D721Med (cell line): ENCODE measurements at places on chromosomes 5 and 9.

DNA sequence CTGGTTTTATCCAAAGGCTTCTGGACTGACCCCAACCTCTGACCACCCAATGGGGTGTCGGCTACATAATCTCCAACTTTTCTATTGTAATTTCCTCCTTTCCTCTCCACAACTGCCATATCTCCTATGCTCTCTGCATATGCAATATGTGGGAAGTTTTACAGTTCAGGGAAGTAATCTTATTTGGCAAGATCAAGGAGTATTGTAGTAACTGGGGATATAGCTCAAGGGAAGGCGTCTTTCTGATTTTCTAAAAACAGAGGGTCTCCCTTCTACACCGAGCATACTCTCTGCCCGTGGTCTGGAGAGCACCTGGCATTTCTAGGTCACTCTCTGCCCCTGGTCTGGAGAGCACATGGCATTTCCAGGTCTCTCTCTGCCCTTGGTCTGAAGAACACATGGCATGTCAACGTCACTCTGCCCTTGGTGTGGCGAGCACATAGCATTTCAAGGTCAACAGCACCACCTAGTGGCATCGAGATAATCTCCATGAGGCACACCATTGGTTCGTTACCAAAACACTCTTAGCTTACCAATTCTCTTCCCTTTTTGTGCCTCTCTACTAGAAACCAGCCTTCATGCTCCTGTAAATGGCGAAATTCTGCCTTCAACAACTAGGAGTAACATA lies 616.4 kb upstream of the NUDT12 start:
- DNase-seq, result no peak

DNA sequence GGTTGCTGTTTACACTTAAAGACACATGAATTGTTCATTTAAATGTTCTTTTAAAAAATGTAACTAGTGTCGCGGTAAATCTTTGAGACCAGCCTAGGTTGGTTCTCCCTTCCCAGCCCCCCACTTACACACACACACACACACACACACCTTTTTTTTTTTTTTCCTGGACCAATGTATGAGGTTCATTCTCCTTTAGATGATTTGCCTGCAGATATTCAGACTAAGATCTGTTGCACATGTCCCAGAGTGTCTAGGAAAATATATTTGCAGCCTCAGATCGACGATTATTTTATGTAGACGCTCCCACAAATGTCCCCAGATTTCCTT lies 4.4 kb upstream of the ELAVL2 start:
- DNase-seq, result no peak

DNA sequence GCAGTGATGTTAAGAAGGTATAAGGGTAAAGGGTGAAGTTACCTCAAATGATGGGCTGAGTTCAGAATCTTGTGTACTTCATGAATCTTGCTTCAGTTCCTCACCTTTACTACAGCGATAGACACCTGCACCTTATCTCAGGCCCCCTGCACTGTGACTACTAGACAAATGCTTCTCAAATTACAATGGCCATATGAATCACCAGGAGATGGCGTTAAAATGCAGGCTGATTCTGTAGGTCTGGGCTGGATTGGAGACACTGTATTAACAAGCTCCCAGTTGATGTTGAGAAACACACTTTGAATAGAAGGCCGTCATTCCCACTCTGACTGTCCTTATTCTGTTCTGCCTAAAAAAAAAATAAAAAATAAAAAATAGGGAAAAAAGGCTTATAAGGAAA lies 29.8 kb downstream of the TARS1 start:
- DNase-seq, result no peak

- DNase-seq, result no peak
These were observed 19.5 kb downstream of the IL9 start for GRCh38 chr5:135876146-135876545.

GRCh38 chr9:73081979-73082657 lies 69.5 kb upstream of the ANXA1 start:
- no peak for DNase-seq

DNA sequence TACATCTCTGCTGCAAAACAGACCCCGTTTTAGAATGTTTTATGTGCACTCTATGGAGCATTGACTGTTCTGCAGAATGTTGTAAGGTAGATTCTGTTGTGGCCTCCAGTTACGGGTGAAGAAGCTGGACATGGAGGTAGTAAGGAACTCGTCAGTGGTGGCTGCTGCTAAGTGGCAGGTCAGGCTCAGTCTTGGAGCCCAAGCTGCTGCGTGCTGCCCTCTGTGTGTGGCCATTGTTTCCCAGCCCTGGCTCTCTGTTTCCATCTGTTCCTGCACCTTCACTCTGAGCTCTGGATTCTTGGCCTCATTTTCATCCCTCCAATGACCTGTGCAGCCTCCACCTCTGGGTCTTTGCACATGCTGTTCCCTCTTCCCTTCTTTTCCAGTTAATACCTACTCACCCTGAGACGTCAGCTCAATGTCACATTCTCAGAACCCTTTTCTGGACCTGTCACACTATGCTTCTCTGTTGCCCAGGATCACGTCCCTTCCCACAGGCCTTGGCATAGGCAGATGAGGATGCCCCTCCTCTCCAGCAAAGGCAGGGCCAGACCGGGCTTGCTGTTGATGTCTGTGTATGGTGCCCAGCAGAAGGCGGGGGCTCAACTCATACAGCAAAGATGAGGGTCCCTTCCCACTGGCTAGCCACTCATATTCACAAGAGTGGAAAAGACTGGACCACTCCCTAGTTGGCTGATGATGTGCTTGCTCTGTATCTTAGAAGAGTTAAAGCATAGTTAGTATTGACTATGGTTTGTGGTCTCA lies 97.6 kb downstream of the TENT4A start:
- no peak for DNase-seq

DNA sequence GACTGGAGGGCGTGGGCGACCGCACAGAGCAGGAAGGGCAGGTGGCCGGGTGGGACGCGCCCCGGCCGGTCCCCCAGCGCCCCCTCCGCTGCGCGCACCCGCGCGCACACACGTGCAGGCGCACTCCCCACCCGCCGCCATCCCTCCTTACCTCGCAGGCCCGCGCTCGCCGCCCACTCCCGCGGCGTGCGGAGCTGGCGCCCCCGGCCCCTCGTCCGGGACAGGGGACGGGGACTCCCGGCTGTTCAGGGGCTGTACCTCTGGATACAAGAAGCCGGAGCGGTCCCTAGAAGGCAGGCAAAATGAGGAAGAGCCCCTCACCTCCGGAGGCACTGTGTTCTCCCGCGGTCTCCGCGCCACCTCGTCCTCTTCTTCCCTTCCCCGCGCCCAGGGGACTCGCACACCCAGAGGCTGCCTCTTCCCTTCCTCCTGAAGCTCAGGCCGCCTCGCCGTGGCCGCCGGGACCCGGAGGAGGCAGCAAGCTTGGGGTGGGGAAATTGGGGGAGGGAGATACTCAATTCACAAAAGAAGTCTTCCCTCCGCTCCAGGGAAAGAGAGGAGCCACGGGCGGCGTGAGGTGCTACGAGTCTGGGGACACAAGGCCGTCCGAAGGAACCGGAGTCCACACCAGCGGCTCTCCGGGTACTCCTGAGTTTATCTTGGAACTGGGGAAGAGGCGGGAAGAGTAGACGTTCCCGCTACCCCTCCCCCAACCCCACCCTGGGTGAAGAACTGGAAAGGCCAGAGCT lies 1.4 kb upstream of the GABRB2 start:
- DNase-seq, result peak; percentile 16

- no peak for DNase-seq
These were observed 841.9 kb upstream of the ACO1 start for GRCh38 chr9:31542384-31543055.

- DNase-seq, result no peak
These were observed 18.1 kb upstream of the TNC start for GRCh38 chr9:115135821-115136778.

- no peak for DNase-seq
These were observed 10.2 kb downstream of the NCS1 start for GRCh38 chr9:130182381-130182909.

DNA sequence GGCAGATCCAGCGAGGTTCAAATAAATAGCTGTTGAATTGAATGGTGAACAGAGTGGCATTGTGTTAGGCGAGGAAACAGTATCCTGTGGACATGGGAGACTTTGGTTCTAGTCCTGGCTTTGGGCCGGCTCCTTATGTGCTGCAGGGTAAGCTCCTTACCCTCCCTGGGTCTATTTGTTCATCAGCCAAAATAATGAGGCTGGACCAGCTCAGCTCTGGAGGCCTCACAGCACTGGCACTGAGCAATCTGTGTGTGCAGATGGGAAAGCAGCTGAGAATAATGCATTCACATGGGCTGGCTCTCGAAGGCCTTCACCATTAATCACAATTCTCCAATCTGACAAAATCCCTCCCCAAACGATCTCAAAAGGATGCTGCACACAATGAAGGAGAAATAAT lies 81.9 kb downstream of the APBA1 start:
- no peak for DNase-seq

- no peak for DNase-seq
These were observed 26.7 kb downstream of the LNPEP start for GRCh38 chr5:96962540-96962991.

GRCh38 chr9:87513161-87513560 lies 15.5 kb downstream of the DAPK1 start:
- DNase-seq, result no peak

GRCh38 chr5:142432369-142432863 lies 107.6 kb upstream of the SPRY4 start:
- DNase-seq, result no peak

GRCh38 chr5:103119070-103119764 lies 721 bp downstream of the GIN1 start:
- DNase-seq, result no peak

- DNase-seq, result no peak
These were observed 42.1 kb upstream of the CTNND2 start for GRCh38 chr5:11946317-11946716.

- DNase-seq, result no peak
These were observed 2.7 kb downstream of the CDO1 start for GRCh38 chr5:115813719-115814118.

- DNase-seq, result no peak
These were observed 90.6 kb upstream of the ADAMTS2 start for GRCh38 chr5:179435731-179436315.

- no peak for DNase-seq
These were observed 118.6 kb downstream of the ADAMTS2 start for GRCh38 chr5:179226696-179227095.

- no peak for DNase-seq
These were observed 56.2 kb upstream of the FTMT start for GRCh38 chr5:121795511-121795910.

DNA sequence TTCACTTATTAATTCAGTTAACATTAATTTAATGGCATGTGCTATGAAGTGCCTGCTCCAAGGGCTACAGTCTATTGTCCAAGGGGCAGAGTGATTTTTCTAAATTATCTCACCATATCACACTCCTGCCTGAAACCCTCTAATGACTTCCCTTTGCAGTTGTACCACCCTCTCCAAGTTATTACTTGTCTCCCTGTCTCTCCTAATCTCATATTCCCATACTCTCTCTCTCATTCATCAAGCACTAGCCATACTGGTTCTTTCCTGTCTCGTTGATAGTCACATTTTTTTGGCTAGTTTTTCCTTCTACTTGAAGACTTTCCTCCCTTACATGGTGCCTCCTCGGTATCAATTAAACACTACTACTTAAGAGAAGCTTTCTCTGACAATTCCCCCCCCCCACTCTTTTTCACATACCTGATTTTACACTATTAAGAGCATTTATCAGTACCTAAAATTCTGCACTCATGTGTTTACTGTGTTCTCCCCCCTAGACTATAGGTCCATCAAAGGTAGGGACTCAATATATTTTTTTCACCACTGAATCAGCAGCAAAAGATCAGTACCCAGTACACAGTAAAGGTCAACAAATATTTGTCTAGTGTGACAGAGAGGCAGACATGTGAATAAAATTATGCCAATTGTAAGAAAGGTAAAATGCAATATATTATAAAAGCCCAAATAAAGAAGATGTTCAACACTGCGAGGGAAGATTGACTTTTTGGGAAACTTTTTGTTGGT lies 19.0 kb downstream of the RICTOR start:
- no peak for DNase-seq

GRCh38 chr5:66515209-66515608 lies 81.0 kb upstream of the MAST4 start:
- DNase-seq, result no peak

GRCh38 chr5:145764325-145764724 lies 70.8 kb downstream of the PRELID2 start:
- no peak for DNase-seq

DNA sequence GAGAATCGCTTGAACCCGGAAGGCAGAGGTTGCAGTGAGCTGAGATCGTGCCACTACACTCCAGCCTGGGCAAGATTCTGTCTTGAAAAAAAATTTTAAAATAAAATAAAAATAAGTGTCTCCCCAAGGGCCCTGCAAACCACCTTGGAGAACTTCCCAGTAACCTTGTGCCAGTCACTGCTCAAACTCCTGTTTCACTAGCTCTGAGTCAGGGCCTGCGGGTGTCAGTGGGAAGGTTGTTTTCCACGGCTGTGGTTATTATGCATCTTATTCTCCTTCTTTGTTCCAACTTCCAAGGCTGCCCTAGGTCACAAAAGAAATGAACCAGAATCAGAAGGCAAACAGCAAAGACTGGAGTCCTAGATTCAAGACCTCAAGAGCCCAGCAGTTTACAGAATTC lies 246.7 kb downstream of the ADAMTSL1 start:
- DNase-seq, result no peak

DNA sequence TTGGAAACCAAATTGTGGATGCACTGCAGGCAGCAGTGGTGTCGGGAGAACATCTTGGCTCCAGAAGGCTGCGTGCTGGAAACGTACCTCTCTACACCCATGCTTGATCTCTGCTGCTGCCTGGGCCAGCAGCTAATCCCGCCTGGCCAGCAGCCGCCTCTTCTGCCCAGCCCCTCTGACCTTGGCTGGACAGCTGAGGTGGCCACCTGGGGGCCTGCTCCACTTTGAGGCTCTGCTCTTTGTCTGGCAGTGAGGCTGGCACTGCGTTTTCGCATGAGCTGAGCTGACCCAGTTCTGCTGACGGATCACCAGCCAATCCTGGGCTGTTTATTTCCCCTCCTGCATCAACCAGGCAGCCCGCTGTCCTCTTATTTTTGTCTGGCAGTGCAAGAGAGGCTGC lies 154.9 kb downstream of the TENT4A start:
- DNase-seq, result no peak

GRCh38 chr5:79990205-79990597 lies 861 bp downstream of the MTX3 start:
- DNase-seq, result no peak

GRCh38 chr9:33719581-33720374 lies 75.6 kb upstream of the PRSS3 start:
- no peak for DNase-seq

GRCh38 chr5:154251529-154251928 lies 61.0 kb downstream of the GALNT10 start:
- DNase-seq, result no peak
